Activated gamma-delta T cell treated with Interleukin-2 at 50 U/mL for 16 hours (primary cell): ENCODE measurements at places on chromosomes 12 and 14.

DNA sequence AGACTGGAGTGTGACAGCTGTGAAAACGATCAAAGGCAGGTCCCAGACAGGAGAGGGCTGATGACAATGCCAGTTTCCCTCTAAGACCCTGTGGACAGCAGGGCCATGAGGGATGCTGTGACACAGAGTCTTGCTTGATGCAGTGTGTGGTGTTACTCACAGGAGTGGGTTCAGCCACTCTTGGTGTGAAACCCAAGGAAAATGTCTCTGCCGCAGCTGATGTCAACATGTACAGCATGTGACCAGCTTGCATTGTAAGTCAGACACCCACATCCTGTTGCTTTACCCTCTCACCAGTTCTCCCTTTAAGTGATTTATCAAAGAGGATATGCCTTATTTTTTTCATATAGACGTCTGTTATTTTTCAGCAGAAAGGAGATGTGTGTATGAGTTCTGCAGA is 268.6 kb downstream of the BTG1 start:
- peak; percentile 85 for DNase-seq

GRCh38 chr12:109760930-109761921 is 47.6 kb downstream of the FAM222A start:
- no peak for DNase-seq

- no peak for DNase-seq
These were observed 9.2 kb downstream of the PCBP2 start for GRCh38 chr12:53461059-53461458.

DNA sequence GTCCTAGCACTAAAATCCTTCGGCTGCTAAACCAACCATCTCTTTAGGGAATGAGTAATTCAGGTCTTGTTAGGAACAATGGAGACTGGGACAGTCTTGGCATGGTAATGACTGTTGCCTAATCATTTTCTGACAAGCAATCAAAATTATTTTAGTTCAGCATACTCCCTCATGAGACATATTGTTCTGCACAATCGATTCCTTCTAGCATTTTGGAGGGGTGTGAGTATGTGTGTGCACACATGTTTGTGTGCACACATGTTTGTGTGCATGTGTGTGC is 2.1 kb upstream of the KRT1 start:
- DNase-seq: no peak

- no peak for DNase-seq
These were observed 37.8 kb downstream of the LLPH start for GRCh38 chr12:66092559-66093269.

- DNase-seq: peak; percentile 62
These were observed at the start of gene TSPAN9 for GRCh38 chr12:3076730-3077571. TSS of gene TSPAN9 (plus strand) at chr12:3077379. CDS start at chr12:3201194, 123,815 bp downstream.

DNA sequence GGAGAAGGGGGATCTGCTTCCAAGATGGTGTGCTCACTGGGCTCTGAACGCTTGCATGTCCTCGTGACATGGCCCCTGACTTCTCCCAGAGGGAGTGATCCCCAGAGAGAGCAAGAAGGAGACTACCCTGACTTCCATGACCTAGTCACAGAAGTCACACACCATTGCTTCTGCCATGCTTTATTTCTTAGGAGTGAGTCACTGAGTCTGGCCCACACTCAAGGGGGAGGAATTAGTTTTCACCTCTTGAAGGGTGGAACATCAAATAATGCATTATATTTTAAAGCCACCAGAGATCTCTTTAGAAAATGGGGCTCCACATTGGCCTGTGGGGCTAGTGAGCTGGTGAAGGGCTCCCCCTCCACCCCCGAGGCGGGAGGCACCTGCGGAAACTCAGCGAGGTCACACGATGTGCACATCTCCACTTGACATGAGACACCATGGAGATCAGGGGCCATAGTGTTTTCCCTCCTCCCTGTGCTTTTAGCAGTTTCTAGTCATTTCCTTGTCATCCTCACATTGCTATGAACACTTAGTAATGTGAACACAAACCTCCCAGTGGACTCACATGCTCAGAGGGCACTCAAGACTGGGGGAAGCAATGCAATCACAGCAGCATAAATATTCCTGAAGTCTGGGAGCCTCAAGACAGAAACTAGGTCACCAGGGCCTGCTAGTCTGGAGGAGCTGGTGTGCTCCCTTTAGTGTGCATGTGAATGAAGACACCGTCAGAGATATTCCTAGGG is 87.4 kb upstream of the FZD10 start:
- no peak for DNase-seq

DNA sequence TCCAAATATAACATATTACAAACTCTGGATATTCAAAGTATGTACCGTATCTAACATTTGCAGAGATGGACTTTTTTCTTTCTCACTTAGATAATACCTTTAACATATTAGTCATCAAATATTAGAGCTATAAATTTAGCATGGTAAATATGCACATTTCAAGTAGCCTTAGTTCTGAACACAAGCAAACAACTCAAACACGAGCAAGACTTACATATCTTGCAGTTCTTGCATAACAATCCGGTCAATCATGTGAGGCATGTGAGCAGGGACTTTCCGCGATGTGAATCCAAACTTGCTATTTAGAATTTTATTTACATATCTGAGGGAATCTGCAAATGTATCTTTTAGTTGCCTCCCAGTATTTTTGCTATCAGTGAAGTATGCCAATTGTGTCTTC is 22.1 kb upstream of the SYCP3 start:
- DNase-seq: no peak

DNA sequence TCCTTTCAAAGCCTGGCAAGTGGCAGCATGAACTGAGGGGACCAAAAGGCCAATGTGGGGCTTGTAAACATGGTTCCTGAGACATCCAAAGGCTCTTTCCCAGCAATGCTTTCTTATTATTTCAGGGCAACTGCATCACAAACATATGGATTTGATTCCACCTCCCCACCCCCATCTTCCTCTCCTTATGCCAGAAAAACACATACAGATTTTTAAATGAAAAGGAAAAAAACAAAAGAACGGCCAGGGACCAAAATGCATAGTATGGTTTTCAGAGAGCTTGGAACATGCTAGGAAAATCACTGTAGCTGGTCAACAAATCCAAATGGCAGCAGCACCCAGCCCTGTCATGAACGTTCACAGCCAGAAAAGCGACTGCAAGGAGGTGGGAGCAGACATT is 167.6 kb downstream of the ANO2 start:
- DNase-seq: no peak

DNA sequence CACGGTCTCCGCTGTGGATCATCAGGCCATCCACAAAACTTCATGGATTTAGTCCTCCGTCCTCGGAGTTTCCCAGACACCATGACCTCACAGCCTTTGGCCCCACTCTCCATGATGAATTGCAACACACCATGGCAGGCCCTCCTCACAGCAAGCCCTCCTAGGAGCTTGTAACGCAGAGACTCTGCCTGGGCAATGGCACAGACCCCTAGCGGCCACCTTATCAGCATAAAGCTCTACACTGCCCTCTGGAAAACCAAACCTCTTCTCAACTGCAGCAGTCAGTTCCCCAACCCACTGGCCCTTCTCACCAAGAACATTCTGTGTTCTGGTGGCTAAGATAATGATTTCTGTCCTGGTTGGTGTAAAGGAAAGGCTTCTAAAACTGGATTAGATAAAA is 238.4 kb upstream of the USP15 start:
- no peak for DNase-seq

- no peak for DNase-seq
These were observed 423 bp downstream of the FGD6 start for GRCh38 chr12:95216711-95217376.

- no peak for DNase-seq
These were observed 145.6 kb downstream of the DYRK2 start for GRCh38 chr12:67794161-67794560.

- no peak for DNase-seq
These were observed 13.4 kb downstream of the FUT8 start for GRCh38 chr14:65425885-65426284.

GRCh38 chr14:98802044-98802443 is 470.0 kb downstream of the BCL11B start:
- no peak for DNase-seq

DNA sequence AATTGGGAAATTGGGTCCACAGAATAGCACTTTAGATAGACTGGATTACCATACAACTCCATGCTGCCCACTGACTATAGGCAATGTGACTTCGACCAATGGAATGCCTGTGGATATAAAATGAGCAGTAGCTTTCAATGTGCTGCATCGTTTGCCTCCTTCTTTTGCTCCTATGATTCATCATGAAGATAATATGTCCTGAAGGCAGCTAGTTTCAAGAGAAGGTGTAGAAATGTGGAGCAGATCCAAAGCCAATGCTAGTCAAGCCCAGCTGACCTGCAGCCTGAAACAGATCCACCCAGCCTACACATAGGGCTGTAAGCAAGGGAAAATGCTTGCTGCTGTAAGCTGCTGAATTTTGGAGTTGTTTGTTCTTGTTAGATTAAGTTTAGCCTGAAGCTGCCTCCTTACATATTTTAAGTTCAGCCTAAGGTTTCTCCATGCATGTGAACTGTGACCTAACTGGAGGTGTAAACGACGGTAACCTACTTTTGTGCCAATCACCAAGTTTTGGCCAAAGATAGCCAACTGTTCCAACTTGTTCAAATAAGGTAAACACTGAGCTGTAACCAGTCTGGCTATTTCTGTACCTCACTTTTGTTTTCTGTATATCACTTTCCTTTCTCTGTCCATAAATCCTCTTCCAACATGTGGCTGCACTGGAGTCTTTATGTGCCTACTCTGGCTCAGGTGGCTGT is 169.1 kb upstream of the AVPR1A start:
- no peak for DNase-seq

DNA sequence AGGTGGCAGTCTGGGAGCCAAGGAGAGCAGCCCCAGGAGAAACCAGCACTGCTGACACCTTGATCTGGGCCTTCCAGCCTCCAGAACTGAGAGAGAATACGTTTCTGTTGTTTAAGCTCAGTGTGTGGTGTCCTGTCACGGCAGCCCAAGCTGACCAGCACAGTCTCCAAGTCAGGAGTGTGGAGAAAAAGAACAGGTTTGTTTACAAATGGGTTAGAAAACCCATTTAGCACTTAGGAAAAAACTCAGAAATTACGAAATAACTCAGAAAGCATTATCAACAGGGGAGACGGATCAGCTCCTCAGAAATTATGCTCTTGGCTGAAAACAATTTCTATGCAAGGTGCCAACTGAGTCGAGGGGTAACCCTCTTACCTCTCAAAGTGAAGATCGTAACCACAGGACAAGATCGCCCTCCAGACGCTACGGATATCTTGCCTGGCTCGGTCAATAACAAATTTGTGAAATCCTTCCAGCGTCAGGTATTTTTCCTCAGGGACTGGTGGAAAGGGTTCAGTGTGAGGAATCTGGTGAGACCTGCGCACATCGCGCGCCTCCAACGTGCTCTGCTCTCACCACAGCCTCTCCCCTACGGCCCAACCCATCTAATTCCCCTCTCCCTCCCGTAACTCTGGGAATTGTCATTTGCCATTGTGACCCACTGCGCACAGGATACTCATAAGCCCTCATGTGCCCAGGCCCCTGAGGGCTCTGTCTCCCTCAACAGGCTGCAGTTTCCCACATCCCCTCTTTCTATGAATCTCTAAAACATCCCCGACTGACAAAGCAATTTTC is 50.2 kb downstream of the TRAFD1 start:
- no peak for DNase-seq

GRCh38 chr14:41230683-41231082 is 376.0 kb upstream of the LRFN5 start:
- DNase-seq: no peak

- DNase-seq: no peak
These were observed 66.5 kb downstream of the SLC25A47 start for GRCh38 chr14:100389497-100390104.

- no peak for DNase-seq
These were observed 86.8 kb downstream of the SPRING1 start for GRCh38 chr12:116651089-116651488.

- DNase-seq: no peak
These were observed 839 bp downstream of the FICD start for GRCh38 chr12:108515916-108516315.

DNA sequence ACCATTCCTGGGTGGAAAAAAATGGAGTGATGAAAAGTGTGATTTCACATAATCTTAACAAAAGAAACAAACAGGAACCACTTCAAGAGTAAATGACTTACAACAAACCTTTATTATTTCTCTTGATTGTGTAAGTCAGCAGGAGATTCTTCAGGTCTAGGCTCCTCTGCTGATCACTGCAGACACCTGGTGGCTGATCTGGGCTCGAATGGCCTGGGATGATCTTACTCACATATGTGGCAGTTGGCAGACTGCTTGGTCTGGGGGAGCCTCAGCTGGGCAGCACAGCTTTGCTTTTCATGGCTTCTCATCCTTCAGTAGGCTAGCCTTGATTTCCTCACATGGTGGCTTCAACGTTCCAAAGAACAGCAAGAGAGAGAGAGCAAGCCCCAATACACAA is 215.4 kb upstream of the PRICKLE1 start:
- DNase-seq: no peak

- no peak for DNase-seq
These were observed 5.3 kb upstream of the PPP1R1A start for GRCh38 chr12:54593725-54594124.

DNA sequence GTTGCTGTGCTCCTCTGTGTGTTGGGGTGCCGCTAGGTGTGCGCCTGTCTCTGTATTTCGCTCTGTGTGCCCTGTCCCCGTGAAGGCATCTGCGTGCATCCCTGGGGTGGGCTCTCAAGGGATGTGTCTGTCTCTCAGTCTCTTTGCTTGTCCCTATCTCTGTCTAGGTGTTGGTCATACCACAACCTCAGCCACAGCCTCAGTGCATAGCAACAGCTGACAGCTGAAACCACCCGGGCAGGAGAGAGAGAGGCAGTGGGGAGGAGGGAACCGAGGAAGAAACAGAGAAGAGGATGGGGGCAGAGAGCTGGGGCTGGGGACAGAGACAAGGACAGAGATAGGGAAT is 953 bp upstream of the NXPH4 start:
- DNase-seq: no peak

- no peak for DNase-seq
These were observed 408.7 kb downstream of the APAF1 start for GRCh38 chr12:99053616-99054362.

DNA sequence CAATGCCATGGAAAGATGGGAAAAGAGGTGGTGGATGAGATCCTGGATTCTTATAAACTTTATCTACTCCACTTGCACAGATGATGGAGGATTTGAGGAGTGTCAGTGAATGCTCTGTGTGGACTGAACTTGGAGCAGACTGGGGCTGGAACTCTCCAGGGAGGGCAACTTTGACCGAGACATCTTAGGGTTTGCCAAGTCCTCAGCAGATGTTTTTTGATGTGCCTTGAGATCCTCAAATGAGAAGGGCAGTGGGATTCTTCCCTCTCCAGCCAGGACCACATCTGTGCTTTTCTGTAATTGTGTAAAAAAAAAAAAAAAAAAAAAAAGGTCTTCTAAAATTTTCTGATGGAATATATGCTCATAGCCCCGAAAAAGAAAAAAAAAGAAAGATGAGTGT is 23.0 kb upstream of the MYL2 start:
- no peak for DNase-seq
